SK-N-MC (cell line): ENCODE measurements at places on chromosomes 7 and 10.

DNA sequence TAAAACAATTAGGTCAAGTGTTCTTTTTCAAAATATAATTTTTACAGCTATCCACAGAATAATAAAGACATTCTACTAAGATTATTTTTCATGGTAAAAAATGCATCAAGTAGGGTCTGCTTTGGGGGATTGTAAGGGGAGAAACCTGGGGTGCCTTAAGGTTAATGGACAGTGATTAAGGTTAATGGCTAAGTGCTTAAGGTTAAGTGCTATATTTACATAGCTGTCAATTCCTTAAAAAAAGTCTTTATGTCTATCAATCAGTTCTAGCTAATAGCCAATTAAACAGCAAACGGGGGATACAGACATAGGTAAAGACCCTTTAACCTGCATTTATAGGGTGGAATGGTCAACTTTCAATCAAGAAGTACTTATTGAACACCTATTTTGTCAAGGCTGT is 284.5 kb upstream of the SEMA3A start:
- no peak for DNase-seq

DNA sequence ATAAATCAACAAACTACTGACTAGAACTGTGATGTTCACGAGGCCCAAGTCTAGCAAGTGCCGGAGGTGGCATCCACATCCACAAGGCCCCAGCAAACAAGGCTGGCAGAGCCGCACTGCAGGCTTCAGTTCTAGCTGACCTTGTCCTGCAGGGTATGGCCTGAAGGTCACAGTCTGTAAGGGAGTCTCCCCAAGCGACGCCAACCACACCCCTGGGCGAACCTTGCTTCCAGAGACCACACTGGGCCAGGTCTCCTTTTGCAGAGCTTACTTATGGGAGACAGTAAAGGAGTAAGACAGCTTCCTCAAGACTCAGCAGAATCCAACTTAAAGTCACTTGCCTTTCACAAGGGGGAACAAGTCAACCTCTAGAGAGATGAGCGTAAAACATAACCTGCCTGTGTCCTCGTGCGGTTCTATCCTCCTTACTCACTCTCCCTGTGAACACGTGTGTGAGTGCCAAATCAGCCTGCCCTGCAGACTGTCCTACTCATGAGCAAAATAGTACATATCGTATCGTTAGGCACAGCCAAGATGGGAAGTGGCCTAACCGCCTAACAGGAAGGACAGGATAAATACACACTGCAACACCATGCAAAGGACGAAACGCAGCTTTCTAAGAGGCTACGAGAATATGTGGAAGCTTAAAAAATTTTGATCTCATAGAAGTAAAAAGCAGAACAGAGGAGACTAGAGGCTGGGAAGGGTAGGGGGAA is 22.7 kb downstream of the FAM53B start:
- DNase-seq, result no peak

DNA sequence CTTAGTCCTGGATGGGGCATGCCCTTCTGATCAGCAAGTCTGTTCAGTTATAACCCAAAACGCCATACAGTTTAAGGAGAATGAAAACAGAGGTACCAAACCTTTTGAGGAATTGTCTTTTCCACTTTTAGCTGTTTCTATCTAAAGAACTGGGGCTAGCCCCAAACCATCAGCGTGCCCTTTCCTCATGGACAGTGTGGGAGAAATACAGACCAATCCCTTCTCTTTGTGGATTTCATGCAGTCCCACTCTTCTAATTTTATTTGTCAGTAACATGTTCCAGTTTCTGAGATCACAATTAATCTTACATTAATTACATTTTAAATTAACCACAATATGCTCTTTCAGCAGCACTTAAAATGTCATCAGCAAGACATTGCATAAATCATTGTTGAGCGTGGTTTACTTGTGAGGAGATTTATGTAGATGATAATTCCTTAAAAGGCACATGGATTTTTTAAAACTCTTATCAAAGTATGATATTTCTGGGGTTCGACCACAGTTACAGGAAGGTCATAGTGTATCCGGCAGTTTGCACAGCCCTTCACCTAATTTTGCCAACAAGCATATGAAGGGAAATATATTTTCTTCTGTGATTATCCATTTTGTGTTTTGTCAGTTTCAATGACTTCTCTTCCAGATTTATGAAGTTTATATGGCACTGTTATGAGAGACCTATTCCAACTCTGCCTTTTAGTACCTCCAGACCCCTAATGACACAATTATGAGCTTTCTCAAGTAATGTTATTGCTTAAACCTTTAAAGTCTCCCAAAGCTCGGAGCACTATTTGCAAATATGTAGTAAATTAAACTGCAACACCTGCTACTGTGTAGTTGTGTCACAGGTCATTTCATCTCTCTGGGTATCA is 868.4 kb upstream of the C7orf33 start:
- no peak for DNase-seq

GRCh38 chr7:68978710-68979109 is 619.6 kb upstream of the AUTS2 start:
- no peak for DNase-seq

DNA sequence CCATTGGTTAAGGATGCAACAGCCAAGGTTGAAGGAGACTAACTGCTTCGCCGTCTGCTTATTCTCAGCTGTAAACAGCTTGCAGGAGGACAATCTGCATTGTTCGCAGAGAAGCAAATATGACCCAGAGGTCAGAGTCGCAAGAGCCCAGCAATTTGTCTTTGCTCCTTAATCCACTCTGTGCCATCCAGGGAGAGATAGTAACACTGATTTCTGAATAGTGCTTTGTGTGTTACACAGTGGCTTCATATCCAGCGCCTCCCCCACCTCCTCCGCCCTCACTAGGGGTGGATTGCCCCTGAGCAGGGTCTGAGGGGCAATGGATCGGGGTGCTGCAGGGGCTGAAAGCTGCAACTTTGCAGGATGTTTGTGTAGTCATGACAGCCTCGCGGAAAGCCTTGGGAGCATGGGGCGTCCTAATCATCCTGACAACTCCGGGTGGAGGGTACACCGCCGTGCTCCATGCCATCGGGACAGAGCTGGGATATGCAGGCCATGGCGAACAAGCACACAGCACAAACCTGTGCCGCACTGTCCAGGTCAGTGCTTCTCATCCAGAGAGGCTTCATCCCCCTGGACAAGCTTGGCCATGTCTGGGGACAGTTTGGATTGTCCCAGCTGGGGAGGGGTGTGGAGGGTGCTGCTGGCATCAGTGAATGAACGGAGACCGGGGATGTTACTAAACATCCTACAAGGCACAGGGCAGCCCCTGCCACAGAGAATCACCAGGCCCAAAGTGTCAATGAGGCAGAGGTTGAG is 103.1 kb upstream of the INSIG1 start:
- DNase-seq, result no peak

DNA sequence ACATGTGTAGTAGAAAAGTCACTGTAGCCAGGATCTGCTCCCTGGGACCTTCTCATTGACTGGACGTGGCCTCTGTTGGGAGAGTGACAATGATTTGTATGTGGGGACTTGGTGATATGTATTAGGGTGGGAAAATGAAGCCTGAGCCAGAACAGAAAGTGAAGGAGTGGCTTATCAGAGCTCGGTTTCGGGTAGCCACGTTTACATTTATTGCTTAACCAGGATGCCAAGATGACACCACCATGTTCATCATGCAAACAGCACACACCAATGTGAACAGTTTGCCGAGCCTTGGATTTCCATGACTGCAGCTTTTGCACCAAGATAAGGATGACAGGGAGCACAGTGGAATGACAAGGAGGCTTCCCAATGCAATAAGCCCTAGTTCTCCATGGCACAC is 112.8 kb upstream of the STK17A start:
- no peak for DNase-seq

- no peak for DNase-seq
These were observed 180.0 kb upstream of the INHBA start for GRCh38 chr7:41882745-41883420.

GRCh38 chr10:119209035-119209735 is 1.8 kb downstream of the GRK5 start:
- no peak for DNase-seq

- no peak for DNase-seq
These were observed 31.7 kb upstream of the RHOBTB1 start for GRCh38 chr10:60975716-60976115.

DNA sequence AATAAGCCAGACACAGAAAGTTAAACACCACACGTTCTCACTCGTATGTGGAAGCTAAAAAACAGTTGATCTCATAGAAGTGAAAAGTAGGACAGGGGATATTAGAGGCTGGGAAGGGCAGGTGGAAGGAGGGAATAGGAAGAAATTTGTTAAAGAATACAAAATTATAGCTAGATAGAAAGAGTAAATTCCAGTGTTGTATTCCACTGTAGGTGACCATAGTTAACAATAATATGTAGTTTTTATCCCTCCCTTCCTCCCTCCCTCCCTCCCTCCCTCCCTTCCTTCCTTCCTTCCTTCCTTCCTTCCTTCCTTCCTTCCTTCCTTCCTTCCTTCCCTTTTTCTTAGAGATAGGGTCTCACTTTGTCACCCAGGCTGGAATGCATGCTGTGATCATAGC is 19.9 kb upstream of the MEST start:
- DNase-seq, result peak; percentile 39

DNA sequence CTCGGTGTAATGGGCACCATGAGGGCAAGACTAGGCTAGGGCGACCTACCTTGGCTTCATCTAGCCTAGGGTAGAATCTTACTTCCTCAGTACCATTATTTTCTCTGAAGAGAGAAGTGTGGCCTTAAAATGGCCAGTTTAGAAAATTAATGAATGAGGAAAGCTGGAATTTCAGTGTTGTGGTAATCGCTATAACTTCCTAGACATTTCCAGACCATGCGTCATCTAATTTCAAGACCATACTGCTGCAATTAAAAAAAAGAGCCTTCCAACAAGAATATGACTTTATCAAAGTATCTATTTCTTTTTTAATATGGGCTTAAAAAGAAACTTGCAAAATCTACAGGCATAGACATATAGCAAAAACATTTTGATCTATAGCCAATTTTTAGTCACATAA is 68.5 kb downstream of the CPVL start:
- no peak for DNase-seq

GRCh38 chr10:24574161-24574560 is 149.5 kb downstream of the ARHGAP21 start:
- no peak for DNase-seq

GRCh38 chr7:53811555-53812079 is 730.6 kb upstream of the VSTM2A start:
- no peak for DNase-seq

GRCh38 chr7:3404501-3404900 is 103.4 kb downstream of the SDK1 start:
- no peak for DNase-seq

GRCh38 chr10:93149761-93150160 is 76.1 kb downstream of the CYP26A1 start:
- DNase-seq, result no peak

DNA sequence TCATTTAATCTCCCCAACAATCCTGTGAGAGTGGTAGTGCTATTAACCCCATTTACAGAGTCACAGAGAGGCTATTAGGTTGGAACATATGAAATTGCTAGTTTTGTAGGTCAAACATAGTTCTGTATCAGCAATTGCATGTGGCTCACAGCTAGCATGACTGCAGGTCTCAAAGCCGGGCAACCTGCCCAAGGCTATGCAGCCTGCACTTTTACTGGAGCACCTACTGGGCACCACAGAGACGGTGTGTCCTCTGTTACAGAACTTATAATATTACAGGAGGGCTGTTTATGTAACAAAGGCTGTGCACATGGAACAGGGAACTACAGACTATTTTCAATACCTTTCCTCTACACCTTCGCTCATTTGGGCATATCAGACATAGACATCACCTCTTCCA is 355.8 kb downstream of the RPS24 start:
- DNase-seq, result no peak

DNA sequence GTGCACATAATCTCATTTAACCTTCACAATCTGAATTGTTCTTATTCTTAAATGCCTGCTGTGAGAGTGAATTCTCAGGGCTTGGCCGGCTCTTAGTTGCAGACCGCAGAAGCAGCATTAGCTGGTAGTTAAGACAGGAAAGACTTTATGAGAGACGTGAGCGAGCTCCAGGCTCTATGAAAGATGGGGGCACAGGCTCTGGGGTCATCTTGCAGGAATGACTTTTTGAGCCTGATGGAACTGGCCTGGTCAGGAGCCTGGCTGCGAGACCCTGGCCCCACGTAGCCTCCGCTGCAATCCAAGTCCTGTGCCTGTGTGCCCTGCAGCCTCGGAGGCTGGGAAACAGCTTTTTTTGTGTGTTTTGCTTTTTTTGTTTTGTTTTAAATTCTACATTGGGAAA is 958.8 kb upstream of the ZNF722 start:
- DNase-seq, result no peak

- no peak for DNase-seq
These were observed 775 bp downstream of the STARD3NL start for GRCh38 chr7:38178695-38179344.

GRCh38 chr7:101159696-101160674 is 5.4 kb downstream of the VGF start:
- DNase-seq, result no peak

DNA sequence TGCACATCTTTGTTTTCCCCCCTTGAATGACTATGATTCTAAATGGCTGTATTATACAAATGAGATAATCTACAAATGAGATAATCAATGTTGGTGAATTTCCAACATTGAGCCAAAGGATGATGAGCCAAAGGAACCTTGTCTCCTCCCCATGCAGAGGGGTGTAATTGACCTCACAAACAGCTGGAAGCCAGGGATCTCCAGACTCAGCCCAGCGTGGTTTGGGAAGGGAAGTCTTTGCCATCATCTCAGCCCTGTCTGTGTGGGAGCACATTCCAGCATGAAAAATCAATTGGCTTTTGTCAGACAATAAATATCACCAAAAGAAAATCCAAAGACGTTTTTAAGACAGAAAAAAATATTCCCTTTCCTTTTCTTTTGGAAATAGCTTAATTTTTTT is 271.5 kb upstream of the AOAH start:
- no peak for DNase-seq

- no peak for DNase-seq
These were observed 23.1 kb downstream of the AGAP3 start for GRCh38 chr7:151109094-151110048.

DNA sequence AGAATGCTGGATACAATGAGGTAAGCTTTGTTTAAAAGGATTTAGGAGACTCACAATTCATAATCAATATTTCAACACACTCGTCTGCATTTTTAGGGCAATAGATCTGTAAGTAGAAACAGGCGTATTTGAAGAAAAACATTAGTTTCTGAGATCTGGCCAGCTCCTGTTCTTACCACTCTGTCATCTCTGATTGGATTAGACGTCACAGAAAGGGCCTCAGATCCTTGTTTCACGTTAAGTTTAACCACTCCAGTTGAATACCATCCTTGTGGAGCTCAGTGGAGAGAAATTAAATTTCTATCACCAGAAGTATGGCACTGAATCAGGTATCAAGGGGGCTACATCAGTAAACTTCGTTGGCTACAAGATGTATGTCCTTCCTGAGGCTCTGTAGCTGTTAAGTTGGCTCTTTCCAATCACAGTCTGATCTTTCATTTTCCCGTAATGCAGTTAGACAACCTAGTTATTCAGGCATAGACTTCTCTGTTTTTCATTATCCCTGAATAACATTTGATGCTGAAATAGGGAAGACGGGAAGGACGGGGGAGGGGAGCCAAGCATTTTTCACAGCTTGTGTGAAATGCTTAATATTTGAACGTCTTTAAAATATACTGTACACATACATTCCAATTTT is 659.2 kb upstream of the GALNT17 start:
- DNase-seq, result no peak
